ENCODE measurements at places on chromosomes 16 and 17. TPM values are rescaled to one million over a fixed set of nuclear protein-coding genes. Genes with fewer than 3 reads are reported as not detected.

The WFDC1 gene
- 3.1 TPM for polyA plus RNA-seq

The GPR179 gene
- polyA plus RNA-seq, result 0.07 TPM

The KCNJ18 gene
- polyA plus RNA-seq, result not detected

The MSRB1 gene
- polyA plus RNA-seq, result 65.2 TPM

The ITGB3 gene
- polyA plus RNA-seq, result 20.8 TPM
